WTC11 (cell line): ENCODE measurements at places on chromosomes 16 and 17. TPM values are rescaled to one million over a fixed set of nuclear protein-coding genes. Genes with fewer than 3 reads are reported as not detected.

- H3K36me3 ChIP-seq: peaks cover 22% of the 10 kb centered on the region
- no peak overlapping the region for H3K27ac ChIP-seq
- H3K4me3 ChIP-seq: no peak overlapping the region
- H3K4me1 ChIP-seq: no peaks in the 10 kb centered on the region
- peaks cover 7% of the 10 kb centered on the region; the same call in 1 of the 2 replicates for H3K27me3 ChIP-seq
Measured at GRCh38 chr16:47826070-47826469, 329.7 kb downstream of the ABCC12 start.

GRCh38 chr17:44444735-44445105, 55.3 kb upstream of the ITGA2B start:
- no peak overlapping the region; the same call in 1 of the 2 replicates for H3K27ac ChIP-seq
- no peak overlapping the region for H3K4me3 ChIP-seq
- DNase-seq: no peak

- no peaks in the 10 kb centered on the region for H3K27me3 ChIP-seq
- H3K4me3 ChIP-seq: no peak overlapping the region
- no peak overlapping the region for H3K27ac ChIP-seq
- no peak for DNase-seq
Measured at GRCh38 chr17:77312786-77313599, 172.2 kb downstream of the SEC14L1 start.

DNA sequence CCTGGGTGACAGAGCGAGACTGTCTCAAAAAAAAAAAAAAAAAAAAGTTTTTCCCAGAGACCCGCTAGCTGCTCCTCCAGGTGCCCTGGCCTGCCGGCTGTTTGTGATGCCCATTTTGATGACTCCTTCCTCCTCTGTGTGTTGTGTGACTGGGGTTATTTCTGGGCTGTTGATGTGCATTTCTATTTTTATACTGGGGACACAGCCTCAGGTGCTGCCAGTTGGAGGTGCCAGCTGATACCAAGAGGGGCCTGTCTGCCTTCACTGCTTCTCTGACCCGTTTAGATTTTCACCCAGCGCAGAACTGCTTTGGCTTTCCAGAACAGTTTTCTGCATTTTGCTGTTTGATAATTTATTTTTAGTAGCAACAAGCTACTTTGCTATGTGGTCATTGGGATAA, 6.7 kb downstream of the PLA2G15 start:
- H3K4me3 ChIP-seq: no peak overlapping the region
- DNase-seq: no peak
- 0 out of 2 replicates have a peak, but pooled peaks cover 4% of the 10 kb centered on the region for H3K36me3 ChIP-seq

The OTOP2 gene
- not detected in 3 replicates for total RNA-seq
